ENCODE measurements at places on chromosomes 3 and 15. TPM values are rescaled to one million over a fixed set of nuclear protein-coding genes. Genes with fewer than 3 reads are reported as not detected.

- no peak for DNase-seq
- H3K4me3 ChIP-seq, result no peak overlapping the region
- peaks cover 57% of the 10 kb centered on the region for H3K4me1 ChIP-seq
- no peak overlapping the region for H3K27ac ChIP-seq
- H3K27me3 ChIP-seq, result no peaks in the 10 kb centered on the region
These were observed 39.6 kb downstream of the MLH1 start for GRCh38 chr3:37032961-37033360.

DNA sequence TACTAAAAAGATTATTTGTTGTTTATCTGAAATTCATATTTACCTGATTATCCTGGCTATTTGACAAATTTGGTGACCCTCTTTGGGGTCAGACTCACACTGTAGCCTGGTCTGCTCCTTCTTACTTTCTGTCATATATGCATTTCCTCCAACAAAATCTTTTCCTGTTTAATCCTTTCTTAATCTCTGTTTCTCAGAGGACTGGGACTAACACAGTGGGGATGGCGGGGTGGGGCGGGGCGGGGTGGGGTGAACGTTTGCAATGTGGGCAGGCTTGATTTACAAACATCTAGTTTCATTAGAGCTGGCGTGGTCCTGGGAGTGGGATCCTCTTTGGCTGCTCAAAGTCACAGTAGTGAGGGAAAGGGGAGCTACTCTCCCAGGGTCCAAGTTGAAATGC lies 35.3 kb upstream of the CDCP1 start:
- H3K4me1 ChIP-seq, result no peaks in the 10 kb centered on the region
- no peak for DNase-seq
- no peak overlapping the region for H3K27ac ChIP-seq
- H3K27me3 ChIP-seq, result no peaks in the 10 kb centered on the region

- DNase-seq, result no peak
- no peaks in the 10 kb centered on the region for H3K36me3 ChIP-seq
- no peak overlapping the region for H3K4me3 ChIP-seq
- H3K27me3 ChIP-seq, result no peaks in the 10 kb centered on the region
These were observed 137.4 kb downstream of the GAP43 start for GRCh38 chr3:115760716-115761115.

- peaks cover 8% of the 10 kb centered on the region for H3K27me3 ChIP-seq
- H3K36me3 ChIP-seq, result no peaks in the 10 kb centered on the region
- H3K4me3 ChIP-seq, result no peak overlapping the region
- peaks cover 17% of the 10 kb centered on the region for H3K4me1 ChIP-seq
These were observed 2.1 kb upstream of the OCA2 start for GRCh38 chr15:28101201-28101600.

- no peaks in the 10 kb centered on the region for H3K36me3 ChIP-seq
- no peaks in the 10 kb centered on the region for H3K27me3 ChIP-seq
- no peak for DNase-seq
- no peak overlapping the region for H3K27ac ChIP-seq
- no peak overlapping the region for H3K4me3 ChIP-seq
- H3K4me1 ChIP-seq, result peaks cover 9% of the 10 kb centered on the region
These were observed 309.7 kb downstream of the SLC9A9 start for GRCh38 chr3:143538577-143538981.

DNA sequence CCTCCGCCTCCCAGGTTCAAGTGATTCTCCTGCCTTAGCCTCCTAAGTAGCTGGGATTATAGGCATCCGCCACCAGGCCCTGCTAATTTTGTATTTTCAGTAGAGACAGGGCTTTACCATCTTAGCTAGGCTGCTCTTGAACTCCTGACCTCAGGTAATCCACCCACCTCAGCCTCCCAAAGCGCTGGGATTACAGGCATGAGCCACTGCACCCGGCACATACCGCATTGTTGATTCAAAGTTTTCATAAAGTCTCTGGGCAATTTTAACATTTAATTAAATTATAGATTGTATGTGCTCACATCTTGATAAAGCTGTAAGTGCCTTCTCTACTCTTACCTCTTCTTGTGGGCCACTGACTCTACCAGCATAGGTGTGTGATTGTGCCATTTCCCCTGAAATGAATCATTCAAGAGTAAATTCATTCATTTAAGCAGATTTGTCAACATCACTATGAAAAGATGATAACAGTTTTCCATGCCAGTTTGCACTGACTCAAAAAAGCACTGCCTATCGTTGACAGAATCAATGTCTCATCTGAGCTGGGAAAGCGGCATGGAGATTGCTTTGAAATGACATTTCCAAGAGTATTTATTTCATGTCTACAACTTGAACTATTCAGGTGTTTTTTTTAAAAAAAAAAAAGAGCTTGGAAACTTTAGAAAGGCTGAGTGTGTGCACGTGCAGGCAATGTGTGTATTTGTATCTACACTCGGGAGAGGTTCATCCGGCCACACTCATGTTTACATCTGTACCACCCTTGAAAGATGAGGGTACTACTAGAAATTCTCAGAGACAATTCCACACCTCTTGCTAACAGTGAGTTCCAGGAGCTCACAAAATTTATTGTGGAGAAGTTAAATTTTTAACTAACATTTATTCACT lies 3.5 kb downstream of the BCL2A1 start:
- H3K4me3 ChIP-seq, result no peak overlapping the region
- peaks cover 11% of the 10 kb centered on the region for H3K4me1 ChIP-seq
- no peak for DNase-seq
- no peaks in the 10 kb centered on the region for H3K27me3 ChIP-seq

- no peak overlapping the region for H3K4me3 ChIP-seq
- DNase-seq, result no peak
- H3K36me3 ChIP-seq, result no peaks in the 10 kb centered on the region
- no peak overlapping the region for H3K27ac ChIP-seq
These were observed 58.8 kb upstream of the ARL6 start for GRCh38 chr3:97705764-97706163.

Gene EFCAB12
- not detected for total RNA-seq

Gene NME9
- total RNA-seq, result not detected

Gene IQCF5
- total RNA-seq, result not detected

Gene ABHD2
- 98.5 TPM for total RNA-seq
